ENCODE measurements at places on chromosomes 11 and 22.

DNA sequence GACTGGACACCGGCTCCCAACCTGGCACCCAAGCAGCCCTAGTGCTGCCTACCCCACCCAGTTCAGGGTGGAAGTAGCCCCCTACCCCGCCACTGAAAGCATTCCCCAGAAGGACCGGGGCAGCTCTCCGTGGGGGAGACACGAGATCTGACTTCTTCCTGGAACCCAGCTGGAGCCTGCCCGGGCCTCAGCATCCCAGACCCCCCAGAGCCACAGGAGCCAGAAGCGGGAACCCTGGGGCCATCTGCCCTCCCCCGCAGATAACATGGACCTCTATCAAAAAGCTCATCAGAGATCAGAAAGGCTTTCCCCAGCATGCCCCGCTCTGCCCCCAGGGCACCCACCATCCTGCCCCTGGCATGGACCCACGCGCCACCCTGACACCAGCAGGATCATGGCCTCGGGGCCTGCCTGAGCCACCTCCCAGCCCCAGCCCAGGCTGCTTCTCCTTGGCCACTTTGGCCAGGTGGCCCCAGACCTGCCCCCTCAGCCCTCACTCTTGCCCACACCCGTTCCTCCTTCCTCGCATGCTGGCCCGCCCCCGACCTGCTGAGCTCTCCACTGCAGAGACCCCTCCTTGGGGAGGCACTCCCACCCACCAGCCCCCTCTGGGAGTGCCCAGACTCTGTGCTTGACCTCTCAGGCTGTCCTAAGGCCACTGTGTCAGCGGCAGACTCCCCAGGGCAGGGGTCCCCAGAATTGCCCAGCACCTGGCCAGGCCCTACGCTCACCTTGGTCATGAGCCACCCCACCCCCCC, 17.1 kb downstream of the WNT7B start:
- no peak for DNase-seq

DNA sequence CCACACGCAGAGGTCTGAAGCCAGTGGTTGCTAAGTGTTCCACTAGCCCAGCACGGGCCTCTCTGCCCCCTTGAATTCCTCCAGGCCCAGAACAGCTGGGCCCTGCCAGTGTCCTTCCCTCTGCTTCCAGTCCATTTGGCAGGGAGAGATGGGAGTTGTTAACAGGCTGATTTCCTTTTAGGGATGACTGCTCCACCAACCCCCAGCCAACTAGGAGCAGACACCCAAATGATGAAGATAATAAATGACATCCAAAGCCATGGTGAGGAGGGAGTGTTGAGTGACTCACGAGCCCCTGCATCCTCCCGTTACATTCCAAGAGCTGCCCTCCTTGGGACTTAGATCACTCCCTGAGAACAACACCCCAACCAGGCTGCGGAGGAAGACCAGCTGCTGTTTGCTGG, 20.6 kb downstream of the PARVA start:
- no peak for DNase-seq

DNA sequence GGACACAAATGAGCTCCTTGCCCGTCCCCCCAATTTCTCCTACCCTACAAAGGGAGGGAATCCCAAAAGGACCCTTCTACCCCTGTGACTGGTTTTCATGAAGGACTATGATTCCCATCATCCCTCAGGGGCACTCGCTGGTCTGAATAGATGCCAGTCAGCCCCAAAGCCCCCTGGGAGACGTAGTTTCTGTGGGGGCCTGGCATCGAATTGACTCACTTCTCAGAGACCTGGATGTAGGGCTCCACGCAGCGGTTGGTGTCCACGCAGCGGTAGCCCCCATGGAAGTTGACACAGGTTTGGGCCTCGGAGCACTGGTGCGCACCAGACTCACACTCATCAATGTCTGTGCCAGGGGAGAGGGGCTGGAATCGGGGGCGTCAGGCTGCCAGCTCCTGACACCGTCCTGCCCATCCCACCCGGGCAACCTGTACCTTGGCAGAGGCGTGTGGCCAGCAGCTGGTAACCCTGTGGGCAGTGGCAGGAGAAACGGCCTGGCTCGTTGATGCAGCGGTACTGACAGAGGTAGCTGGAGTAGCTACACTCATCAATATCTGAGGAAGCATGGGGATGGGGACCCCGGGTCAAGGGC, 4.4 kb downstream of the EFEMP2 start:
- peak; percentile 62 for DNase-seq

- no peak for DNase-seq
Observed at GRCh38 chr11:35267504-35267903, 128.5 kb downstream of the CD44 start.

DNA sequence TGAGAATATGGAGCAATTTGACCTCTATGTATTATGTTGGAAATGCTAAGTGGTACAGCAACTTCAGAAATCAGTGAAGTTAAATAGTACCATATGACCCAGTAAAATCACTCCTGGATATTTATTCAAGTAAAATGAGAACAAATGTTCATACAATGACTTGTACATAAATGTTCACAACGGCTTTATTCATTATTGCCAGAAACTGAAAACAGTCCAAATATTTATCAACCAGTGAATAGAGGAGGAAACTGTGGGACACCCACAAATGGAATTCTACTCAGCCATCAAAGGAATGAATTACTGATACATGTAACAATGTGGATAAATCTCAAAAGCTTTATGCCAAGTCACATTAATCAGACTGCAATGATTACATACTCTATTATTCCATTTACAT, 416.3 kb downstream of the AASDHPPT start:
- no peak for DNase-seq

GRCh38 chr11:1116104-1116503, 41.4 kb downstream of the MUC2 start:
- no peak for DNase-seq

- DNase-seq, result no peak
Observed at GRCh38 chr11:73402834-73403185, 26.6 kb downstream of the RELT start.

DNA sequence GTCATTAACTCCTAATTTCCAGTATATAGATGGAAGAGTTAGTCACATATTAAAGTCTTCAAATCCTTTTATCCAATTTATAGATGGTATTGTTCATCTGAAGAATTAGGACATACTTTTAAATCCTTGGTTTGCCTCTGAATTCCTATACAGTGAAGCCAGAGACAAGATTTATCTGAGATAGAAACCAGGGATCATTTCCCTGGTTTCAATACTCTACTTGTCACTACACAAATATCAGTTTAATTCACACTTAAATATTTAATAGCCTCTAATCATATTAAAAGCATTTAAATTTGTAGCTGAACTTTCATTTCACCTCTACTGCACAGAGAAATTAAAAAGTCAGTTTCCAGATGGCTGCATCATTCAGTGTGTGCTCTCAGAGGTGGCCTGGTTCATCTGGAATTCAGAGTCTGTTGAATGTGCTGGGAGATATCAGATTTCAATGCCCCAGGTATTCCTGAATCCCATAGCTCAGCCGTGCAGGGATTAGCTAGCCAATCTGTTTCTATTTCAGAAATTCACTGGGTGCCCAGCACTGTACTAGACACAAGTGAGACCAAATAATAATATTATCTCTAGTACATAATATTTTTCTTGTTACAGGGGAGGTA, 344.3 kb downstream of the AASDHPPT start:
- no peak for DNase-seq

DNA sequence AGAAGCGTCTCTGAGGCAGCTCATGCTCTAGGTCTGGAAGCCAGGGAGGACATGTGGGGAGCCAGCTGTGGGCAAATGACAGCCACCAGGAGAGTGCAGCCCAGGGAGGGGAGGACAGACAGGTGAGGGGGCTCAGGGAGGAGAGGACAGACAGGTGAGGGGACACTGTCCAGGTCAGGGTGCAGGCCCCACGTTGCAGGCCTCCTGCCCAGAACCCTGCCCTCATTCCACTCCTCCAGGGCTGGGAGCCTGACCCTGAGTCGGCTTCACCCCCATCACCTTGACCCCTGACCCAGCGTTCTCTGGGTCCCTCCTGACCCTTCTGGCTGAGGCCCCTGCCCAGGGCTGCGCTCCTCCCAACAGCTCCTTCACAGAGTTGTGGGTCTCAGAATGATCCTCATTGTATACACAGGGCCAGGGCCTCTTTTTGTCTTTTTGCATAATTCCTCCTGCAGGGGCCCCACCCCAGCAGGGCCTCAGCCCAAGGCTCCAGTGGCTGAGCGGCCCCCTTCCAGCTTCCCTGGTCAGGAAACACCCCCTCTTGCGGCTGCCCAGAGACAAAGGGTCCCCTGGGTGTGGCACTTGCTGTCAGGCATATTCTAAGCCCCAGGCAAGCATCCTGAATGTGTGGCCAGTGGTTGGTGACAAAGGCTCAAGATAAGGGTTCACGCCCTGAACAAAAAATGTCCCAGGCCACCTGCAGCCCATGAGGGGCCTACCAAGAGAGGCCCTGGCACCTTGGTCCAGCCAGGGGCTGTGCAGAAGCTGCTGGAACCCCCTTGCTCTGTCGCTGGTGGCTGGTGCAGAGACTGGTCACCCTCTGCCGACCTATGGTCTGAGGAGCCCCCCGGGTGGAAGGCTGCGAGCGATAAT, 853.0 kb downstream of the BRD1 start:
- DNase-seq, result no peak

GRCh38 chr11:111447931-111448330, 64.3 kb downstream of the BTG4 start:
- no peak for DNase-seq

DNA sequence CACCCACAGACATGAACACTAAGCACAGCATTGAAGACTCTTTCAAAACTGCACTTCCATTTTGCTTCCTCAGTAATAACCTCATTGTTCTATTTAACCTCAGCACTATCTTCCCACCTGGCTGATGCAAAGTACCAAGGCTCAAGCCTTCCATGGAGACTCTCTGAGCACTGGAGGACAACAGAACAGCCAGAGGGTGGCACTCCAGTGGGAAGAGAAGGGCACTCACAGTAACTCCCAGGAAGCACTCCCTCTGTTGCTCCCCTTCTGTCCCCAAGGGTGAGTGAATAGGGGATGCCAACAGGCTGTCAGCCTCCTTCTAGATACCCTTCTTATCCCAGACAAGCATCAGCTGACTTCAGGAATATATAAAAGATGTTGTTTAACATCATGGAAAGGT, 3.5 kb downstream of the ME3 start:
- DNase-seq, result no peak

GRCh38 chr22:27345691-27346090, 455.9 kb downstream of the MN1 start:
- DNase-seq, result no peak

- no peak for DNase-seq
Observed at GRCh38 chr11:128862406-128862805, 4.7 kb downstream of the KCNJ1 start.

- no peak for DNase-seq
Observed at GRCh38 chr11:95512177-95512576, 277.4 kb downstream of the FAM76B start.

DNA sequence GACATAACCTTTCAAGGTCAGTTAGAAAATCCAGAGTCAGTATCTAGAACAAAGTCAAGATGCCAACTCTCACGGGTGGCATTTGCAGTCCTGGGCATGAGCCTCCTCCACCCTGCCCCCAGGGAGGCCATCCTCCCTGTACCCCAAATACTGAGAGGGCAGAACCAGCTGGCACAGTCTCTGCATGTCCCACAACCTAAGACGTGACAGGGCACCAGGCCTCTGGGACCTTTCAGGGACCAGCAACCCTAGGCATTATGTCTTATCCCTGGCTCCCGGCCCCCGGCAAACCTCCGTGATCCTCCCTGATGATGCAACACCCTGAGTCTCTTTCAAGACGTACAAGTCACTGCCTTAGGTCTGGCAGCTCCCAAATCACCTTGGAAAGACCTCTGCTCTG, 2.0 kb downstream of the MB start:
- no peak for DNase-seq

DNA sequence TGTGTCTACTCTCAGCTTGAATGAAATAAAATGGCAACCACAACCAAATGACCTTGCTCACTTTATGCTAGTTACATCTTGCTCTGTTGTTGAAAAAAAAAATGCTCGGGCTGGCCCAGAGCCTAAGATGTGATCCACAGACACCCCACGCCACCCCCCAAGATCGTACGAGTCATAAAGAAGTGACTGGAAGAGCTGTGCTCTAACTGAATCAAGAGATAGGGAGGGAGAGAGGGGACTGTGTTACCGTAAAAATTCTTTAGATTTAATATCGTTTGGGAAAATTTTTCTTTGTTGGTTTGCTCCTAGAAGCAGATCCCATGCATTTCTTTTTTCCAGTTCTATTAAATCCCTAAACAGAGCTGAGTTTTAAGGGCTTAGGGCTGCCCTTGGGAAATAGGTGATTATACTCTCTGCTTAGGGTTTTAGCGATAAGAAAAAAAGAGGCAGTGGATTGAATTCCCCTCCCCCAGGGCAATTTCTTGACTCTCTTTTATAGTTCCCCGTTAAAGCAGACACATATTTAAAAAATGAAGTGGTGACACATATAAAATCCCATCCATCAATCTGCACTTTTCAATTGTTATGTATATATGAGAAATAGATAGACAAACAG, 14.5 kb downstream of the MAML2 start:
- no peak for DNase-seq

- no peak for DNase-seq
Observed at GRCh38 chr22:38070250-38070921, 13.2 kb downstream of the PICK1 start.

- DNase-seq, result no peak
Observed at GRCh38 chr11:45289369-45289768, 3.2 kb upstream of the SYT13 start.

DNA sequence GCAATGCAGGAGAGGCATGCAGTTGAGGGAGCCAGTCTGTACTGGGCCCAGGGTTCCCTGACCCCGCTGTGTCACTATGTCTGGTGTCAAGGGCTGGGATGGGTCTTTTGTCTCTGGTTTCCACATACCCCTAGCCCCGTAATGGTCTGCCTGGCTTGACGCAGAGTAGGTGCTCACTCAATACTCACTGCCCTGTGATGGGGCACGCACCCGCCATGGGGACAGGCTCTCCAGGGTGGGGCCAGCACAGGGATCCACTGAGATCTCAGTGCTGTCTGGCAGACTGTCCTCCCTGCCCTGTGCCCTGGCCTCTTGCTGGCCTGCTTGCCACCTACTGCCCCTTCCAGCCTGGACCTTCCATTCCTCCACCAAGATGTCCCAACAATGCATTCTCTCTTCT, 101.7 kb upstream of the CD82 start:
- no peak for DNase-seq

DNA sequence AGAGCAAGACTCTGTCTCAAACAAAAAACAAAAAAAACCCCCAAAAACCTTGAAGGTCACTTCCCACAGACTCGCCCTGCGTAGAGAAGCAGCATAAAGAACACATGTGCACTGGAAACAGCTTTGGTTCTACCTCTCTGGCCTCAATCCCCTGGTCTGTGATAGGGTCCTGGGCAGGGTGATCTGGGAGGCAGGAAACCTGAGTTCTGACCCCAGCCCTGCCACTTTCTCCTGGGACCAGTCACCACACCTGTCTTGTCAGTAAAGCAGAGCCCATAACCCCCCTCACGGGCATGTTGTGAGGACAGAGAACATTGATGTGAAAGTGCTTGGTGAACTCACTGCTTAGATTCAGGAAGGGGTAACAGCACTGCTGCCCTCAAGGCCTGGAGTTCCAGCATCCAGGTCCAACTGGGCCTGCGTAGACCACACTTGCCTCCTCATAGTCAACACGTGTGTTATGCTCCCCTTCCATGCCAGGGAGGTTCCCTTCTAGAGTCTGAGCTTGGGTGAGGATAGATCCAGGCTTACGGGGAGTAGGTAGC, 11.4 kb downstream of the UCP2 start:
- DNase-seq, result no peak

Measured in neuronal stem cell (in vitro differentiated cells).